Esophagus squamous epithelium (tissue), 5 donors: ENCODE measurements at places on chromosomes 3 and 15.

- DNase-seq, result no peak
Observed at GRCh38 chr3:105593315-105593714, 226.6 kb downstream of the ALCAM start.

- no peak for DNase-seq
Observed at GRCh38 chr3:104190681-104191080, 1176.0 kb upstream of the ALCAM start.

DNA sequence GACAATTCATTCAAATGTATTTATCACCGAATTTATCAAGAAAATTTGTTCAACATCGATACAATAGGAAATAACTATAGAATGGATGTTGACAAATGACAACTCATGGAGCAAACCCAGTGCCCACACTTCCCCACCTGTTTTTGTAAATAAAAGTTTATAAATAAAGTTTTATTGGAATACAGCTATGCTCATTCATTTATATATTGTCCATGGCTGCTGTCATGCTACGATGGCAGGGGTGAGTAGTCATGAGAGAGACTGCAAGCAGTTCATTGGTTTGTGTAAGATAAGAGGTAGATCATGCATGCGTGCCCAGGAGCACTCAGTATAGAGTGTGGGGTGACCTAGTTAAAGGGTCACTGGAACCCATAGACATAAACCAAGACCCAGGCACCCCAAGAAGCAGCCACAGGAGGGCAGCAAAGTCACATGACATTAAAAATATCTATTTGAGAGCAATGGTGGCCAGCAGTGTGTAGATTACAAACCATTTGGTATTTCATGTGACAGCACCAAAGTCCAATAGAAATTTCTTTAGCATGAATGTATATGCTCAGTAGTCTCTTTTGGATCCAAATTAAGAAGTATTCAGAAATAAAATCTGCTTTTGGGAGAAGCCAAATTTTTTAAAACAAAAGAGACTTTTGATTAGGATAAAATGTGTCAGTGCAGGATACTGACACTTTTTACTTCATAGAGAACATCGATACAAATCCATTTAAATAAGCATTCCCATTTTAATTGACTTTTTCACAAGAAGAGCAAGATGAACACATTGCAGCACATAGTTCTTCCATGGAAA, 794.8 kb downstream of the MCTP2 start:
- DNase-seq, result no peak

- DNase-seq, result no peak
Observed at GRCh38 chr3:71225951-71226564, 357.5 kb downstream of the FOXP1 start.

DNA sequence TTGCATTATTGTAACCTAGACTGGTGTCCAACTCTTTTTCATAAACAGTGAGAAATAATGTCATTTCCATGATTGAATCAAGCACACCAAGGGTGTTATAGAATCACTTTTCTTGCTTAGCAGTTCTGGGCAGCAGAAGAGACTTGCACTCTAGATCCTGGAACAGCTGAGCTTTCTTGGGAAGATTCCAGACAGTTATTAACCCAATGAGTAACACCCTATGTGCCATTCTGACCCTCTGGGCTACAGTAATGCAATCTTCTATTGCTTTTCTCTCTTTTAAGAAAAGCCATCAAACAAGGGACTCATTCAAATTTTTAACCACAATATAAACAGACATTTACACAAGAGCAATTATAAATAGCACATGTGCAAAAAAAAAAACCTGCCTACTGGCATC, 39.3 kb upstream of the USP3 start:
- DNase-seq, result no peak

GRCh38 chr3:115350606-115351005, 203.5 kb upstream of the ZBTB20 start:
- DNase-seq, result no peak

DNA sequence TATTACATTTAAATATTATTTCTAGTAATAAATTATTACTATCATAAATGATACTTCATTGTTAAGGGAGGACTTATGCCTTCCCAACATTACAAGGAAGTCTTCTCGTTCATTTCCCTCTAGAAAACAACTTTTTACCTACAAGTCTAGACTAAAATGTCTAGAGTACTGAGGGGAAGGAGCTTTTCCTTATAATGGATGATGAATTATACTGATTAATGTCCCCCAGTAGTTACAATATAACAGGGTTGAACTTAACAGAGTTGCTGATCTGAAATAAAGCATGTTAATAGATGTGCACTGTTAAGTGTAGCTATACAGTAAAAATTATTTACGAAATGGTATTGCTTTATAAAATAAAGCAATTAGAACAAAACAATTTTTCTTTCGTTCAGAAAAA, 2.7 kb upstream of the MNS1 start:
- no peak for DNase-seq

GRCh38 chr15:49918121-49918520, 200.9 kb downstream of the ATP8B4 start:
- DNase-seq, result no peak

DNA sequence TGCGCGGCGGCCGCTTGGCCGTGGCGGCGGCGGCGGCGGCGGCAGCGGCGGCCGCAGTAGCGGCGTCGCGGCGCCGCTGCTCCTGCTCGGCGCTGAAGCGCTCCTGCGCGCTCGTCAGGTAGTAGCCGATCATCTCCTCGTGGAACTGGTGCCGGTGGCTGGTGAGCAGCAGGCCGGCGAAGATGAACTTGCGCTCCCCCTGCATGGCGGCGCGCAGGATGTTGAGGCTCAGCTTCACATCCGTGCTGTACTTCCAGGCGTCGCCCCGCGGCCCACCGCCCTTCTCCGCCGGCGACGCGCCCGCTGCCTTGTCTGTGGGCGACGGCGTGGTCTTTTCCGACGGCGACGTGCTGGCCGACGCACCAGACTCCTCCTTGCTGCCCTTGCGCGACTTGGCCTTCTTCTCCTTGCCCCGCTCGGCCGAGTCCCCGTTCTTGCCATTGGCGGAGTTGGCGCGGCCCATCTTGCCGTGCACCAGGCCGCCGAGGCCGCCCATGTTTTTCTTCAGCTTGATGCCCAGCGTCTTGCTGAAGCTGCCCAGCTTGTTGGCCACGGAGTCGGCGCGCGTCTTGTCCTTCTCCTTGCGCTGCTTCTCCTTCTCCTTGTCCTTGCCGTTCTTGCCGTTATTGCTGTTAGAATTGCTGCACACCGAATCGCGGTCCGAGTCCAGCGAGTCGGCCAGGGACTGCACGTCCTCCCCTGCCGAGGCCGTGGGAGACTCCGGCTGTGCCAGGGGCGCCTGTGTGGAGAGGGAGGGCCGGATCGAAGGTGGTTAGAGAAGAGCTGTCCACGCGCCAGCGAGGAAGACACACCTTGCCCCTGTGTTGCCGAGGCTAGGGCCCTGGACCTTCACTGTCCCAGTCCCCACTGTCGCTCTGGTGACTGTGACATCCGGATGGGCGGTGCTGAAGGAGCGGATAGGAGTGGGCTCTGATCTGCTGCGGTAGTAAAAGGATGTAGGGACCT, 157.6 kb downstream of the KLF13 start:
- no peak for DNase-seq

DNA sequence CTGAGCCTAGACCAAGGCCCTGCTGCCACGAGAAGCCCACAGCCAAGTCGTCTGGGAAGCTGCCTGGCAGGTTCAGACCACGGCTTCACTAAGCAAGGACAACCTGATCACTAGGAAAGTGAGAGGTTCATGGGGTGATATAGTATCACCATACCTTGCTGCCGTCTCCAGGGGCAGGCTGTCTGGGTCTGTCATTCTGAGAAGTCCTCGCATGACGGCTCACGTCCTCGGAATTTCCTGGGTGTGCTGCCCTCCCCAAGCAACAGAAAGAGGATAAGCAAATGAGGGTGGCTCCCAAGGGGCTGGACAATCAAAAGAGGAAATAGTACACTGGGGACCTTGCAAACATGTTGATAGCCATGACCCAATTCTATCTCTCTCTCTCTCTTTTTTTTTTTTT, 207.4 kb upstream of the IGF1R start:
- DNase-seq, result no peak

- no peak for DNase-seq
Observed at GRCh38 chr3:112119962-112120836, 12.8 kb downstream of the GCSAM start.

GRCh38 chr3:188041193-188041592, 112.8 kb upstream of the LPP start:
- DNase-seq, result no peak

DNA sequence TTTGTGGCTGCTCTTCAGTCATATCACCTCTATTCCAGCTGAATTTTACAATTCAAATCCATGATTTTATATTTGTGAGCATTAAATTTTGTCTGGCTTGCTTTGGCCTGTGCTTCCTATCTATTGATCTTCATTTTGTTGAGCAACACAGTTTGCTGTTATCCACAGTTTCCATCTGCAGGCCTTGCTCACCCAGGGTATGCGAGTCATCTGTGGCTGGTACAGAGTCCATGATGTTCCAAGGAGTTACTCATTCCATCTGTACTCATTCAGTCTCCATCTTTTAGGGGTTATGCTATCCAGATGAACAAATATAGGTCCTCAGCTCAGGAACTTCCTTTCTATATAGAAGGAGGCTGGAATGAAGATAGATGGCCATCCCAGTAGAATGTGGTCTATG, 70.1 kb upstream of the CCK start:
- no peak for DNase-seq

DNA sequence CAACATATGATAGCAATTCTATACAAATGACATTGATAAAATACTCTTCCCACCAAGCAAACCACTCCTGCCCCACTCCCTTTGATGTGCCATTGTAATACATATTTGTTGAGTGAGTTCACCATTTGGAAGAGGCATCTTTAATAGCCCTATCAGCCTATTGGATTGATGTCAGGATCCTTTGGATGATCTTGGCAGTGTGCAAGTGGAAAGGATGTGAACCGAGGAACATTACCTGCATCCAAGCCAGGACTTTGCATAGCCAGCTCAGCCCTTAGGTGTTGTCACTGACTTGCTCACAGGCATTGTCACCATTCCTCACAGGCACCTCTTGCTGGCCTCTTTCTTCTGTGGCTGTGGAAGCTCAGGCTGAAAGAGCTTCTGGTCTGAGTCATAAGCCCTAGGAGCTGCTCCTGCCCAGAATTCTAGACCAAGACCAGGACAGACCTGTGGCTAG, 16.5 kb upstream of the TIMP4 start:
- DNase-seq, result no peak
